Stimulated activated memory B cell treated with anti-CD40 and anti-IgM and Interleukin-4, amounts not matched to agents 10 μg/mL and 1 μg/mL and 100 μg/mL, for 72 hours (primary cell): ENCODE measurements at places on chromosomes 2 and 18.

GRCh38 chr2:65129286-65129825 is 550 bp downstream of the RAB1A start:
- peak; percentile 24 for ATAC-seq

DNA sequence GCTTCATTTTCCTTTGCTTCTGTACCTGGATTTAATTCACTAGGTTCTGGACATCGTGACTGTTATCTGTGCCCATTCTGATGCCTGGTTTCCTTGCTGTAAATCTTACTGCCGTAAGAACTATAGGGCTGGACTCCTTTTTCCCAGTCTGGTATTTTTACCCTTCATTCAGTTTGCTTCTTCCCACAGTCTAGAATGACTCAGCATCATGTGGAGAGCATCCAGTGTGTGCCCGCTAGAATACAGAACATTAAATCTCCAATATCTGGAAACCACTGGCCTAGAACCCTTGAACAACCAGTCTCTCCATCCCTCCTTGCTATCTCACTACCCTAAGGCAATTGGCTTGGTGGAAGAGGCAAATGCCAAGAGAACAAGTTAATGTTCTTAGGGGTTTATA is 1075.4 kb upstream of the ZEB2 start:
- ATAC-seq = no peak

- ATAC-seq = peak; percentile 96
Measured at GRCh38 chr18:69935319-69936190, 12.1 kb downstream of the CD226 start.

GRCh38 chr2:167293172-167293781 is 405.0 kb downstream of the XIRP2 start:
- peak; percentile 29 for ATAC-seq

DNA sequence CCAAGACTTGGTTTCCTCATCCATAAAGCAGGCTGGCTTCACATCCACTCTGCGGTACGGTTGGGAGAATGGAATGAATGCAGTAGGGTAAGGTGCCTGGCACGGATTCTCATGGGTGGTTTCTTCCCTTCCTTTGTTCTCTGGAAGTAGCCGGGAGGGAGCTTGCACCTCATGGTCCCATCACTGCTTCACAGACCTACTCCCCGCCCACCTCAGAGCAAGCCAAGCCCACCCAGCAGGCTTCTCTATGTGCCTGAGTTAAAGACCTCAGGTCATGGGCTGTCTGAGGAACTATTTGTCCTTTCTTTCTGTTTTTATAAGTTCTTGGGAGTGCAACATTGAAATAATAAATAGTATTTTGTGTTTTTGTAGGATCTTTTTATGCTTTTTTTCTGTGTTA is 3.5 kb downstream of the DCDC2C start:
- no peak for ATAC-seq

GRCh38 chr2:65096948-65097347 is 33.0 kb downstream of the RAB1A start:
- no peak for ATAC-seq

DNA sequence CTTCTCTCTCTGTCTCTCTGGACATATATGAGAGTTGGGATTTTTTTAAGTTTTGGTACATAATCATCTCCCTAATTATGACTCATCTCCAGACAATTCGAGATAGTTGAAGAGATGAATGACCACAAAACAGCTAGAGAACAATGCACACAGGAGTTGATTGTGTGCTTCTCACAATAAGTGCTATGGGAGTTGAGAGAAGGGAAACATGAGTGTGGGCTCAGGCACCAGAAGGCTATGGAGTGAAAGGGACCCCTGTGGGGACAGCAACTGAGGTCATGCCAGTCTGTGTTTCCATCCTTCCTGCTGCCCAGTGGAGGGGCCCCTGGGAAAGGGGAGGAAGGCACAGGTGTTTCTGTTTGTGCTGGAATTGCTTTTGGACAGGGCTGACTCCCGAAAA is 6.5 kb upstream of the YWHAQ start:
- ATAC-seq = no peak

- ATAC-seq = peak; percentile 58
Measured at GRCh38 chr2:46351750-46352138, 54.5 kb downstream of the EPAS1 start.

DNA sequence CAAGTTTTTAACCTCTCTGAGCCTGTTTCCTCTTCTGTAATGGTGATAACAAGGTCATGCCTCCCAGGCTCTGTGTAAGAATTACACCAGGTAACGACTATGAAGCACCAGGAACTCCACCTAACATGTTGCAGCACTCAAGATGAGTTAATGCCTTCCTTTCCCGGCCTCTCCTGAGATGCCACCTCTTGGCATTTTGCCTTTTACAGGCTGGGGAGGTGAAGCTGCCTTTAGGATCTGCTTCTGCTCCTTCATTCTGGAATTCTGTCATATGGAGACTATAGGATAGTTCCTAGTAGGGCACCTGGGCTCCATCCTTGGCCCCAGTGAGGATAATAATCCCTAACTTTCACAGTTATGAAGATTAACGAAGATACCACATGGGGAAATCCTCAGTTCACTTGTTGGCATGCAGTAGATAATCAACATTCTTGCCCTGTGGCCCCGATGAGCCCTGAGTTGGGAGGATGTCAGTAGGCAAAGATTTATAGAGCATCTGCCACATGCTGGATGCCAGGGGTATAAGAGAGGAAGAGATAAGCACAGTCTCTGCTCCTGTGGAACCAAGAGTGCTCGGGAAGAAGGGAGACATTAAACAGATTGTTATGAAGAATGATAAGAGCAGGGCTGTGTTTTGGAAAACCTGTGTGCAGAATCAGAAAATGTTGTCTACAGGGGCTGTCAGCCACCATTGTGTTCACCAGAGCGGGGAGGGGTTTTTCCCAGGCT is 43.9 kb upstream of the KCNF1 start:
- no peak for ATAC-seq

GRCh38 chr2:221518935-221519625 is 53.0 kb downstream of the EPHA4 start:
- no peak for ATAC-seq

DNA sequence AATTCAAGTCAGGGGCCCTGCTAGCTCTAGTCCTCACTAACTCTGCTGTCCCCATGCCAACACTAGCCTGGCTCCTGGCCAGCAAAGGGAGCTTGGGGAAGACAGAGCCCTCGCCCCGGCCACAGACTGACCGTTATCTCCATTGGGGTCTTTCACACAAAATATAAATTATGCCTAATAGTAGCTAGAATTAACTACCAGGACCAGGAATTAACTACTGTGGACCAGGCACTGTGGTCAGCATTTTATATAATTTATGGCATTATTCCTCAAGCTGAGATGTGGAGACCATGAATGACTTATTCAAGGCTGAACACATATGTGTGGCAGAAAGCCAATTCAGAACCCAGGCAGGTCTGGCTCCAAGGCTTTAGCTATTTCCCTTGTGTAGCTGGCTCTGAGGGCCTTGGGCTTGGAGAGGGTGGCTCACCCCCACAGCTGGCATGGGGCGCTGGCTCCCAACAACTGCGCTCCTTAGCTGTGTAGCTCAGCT is 49.2 kb downstream of the CELF4 start:
- ATAC-seq = no peak
